H1 (cell line): ENCODE measurements at places on chromosomes 7 and 10. TPM values are rescaled to one million over a fixed set of nuclear protein-coding genes. Genes with fewer than 3 reads are reported as not detected.

The NKX1-2 gene
- 33.9 and 34.9 TPM in 2 replicates for total RNA-seq

The RBM48 gene
- total RNA-seq, result 8.6 and 9.5 TPM in 2 replicates

The AKR1D1 gene
- total RNA-seq, result not detected in 2 replicates

The TRIM73 gene
- 0.90 and 1.0 TPM in 2 replicates for total RNA-seq

The FAM25A gene
- not detected in 2 replicates for total RNA-seq

The PTPN20 gene
- not detected in 2 replicates for total RNA-seq

The ETV1 gene
- total RNA-seq, result 87.5 and 91.2 TPM in 2 replicates

The CPXM2 gene
- total RNA-seq, result 2.5 and 2.9 TPM in 2 replicates

The NYAP1 gene
- 4.5 and 4.6 TPM in 2 replicates for total RNA-seq

The SYT15B gene
- total RNA-seq, result not detected in 2 replicates

The NEUROD6 gene
- total RNA-seq, result not detected in 2 replicates

The SLC39A12 gene
- total RNA-seq, result not detected in 2 replicates

The SEMA3E gene
- 0.93 and 1.9 TPM in 2 replicates for total RNA-seq

The RRP12 gene
- 65.8 and 71.9 TPM in 2 replicates for total RNA-seq

The TRIL gene
- 5.5 and 5.8 TPM in 2 replicates for total RNA-seq

The GIMAP1 gene
- total RNA-seq, result not detected in 2 replicates

The KNDC1 gene
- 16.7 and 19.3 TPM in 2 replicates for total RNA-seq

The LBX1 gene
- not detected in 2 replicates for total RNA-seq

The GRM3 gene
- total RNA-seq, result 3.4 and 4.2 TPM in 2 replicates

The ELFN1 gene
- total RNA-seq, result 2.0 and 2.1 TPM in 2 replicates

The BAZ1B gene
- 83.6 and 86.8 TPM in 2 replicates for total RNA-seq

The IGF2BP3 gene
- total RNA-seq, result 190 and 193 TPM in 2 replicates

The INHBA gene
- 2.7 and 2.8 TPM in 2 replicates for total RNA-seq

The OR6V1 gene
- not detected in 2 replicates for total RNA-seq

The GJC3 gene
- 2.5 and 3.0 TPM in 2 replicates for total RNA-seq

The GPER1 gene
- 0.24 and 0.52 TPM in 2 replicates for total RNA-seq

The TRPV5 gene
- total RNA-seq, result not detected in 2 replicates
